ENCODE measurements at places on chromosomes 3 and 15. TPM values are rescaled to one million over a fixed set of nuclear protein-coding genes. Genes with fewer than 3 reads are reported as not detected.

Gene CD200R1
- total RNA-seq, result 2.2 TPM

Gene ADGRG7
- not detected for total RNA-seq

Gene SOX2
- total RNA-seq, result 0.16 TPM

Gene MYO5A
- total RNA-seq, result 37.2 TPM

Gene SLC51B
- not detected for total RNA-seq

Gene TIMP4
- 0.24 TPM for total RNA-seq

Gene CDV3
- 288 TPM for total RNA-seq

Gene SPINK8
- total RNA-seq, result not detected

Gene PRSS50
- total RNA-seq, result 0.07 TPM

Gene CCDC33
- not detected for total RNA-seq

Gene GBE1
- total RNA-seq, result 13.8 TPM

Gene SLC35G2
- 5.4 TPM for total RNA-seq

Gene NRG4
- total RNA-seq, result not detected

Data from activated T-cell treated with anti-CD3 and anti-CD28 coated beads, Interleukin-2, amount 50 U/mL, for 72 hours (primary cell).